Activated naive CD4-positive, alpha-beta T cell (primary cell): ENCODE measurements at places on chromosomes 16 and 17.

DNA sequence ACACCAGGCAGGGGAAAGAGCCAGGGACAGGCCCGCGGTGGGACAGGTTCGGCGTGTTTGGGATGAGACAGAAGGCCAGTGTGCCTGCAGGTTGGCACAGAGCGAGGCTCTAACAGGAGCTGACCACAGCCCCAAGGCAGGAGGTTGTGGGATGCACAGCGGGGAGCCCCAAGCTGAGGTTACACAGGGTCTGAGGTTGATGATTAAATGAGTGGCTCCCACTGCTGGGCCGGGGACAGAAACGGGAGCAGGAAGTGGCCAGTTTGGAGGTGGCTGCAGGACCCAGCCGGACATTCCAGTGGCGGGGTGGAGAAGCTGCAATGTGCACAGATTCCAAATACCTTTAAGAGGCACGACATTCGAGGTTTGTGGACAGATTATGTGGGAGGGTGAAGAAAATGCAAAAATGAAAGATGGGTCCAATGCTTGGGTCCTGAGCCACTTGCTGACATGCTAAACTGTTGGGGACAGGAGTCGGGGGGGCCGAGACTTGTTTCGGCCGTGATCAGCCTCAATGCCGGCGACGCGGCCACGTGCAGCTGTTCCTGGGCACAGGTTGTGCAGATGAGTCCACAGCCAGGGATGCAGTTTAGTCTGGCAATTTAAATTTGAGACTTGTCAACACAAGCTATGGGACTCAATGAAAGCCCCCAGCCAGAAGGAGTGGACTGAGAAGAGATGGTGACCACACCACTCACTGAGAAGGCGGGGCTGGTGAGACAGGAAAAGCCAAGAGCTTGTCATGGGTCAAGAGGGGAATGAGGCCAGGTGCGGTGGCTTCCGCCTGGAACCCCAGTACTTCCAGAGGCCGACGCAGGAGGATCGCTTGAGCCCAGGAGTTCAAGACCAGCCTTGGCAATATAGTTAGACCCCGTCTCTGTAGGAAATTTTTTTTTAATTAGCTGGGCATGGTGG is 8.7 kb downstream of the ENPP7 start:
- DNase-seq: no peak

DNA sequence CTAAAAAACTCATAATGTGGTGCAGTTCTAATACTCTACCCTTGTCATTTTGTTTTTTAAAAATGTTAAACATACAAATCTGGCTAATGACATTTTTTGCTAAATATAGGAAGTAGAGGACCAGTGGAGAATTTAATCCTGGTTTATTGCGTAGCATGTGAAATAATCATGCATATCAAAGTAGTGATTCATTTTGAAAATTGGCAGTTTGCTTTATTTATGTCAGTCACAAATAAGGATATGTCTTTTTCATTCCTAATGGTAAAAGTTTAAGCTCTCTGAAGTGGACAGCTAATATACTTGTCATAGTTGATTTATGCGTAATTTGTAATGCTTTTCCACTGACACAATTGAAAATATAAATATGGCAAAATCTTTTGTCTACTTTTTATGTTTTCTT is 224.2 kb downstream of the BCAS3 start:
- DNase-seq: no peak

GRCh38 chr17:2977157-2977556 is 86.2 kb downstream of the OR1D5 start:
- DNase-seq: no peak

GRCh38 chr16:87196661-87197060 is 120.5 kb downstream of the C16orf95 start:
- DNase-seq: no peak
